ENCODE measurements at places on chromosomes 12 and 14. TPM values are rescaled to one million over a fixed set of nuclear protein-coding genes. Genes with fewer than 3 reads are reported as not detected.

- no peak for DNase-seq
Measured at GRCh38 chr14:71130491-71131179, 223.4 kb downstream of the PCNX1 start.

- DNase-seq = peak; percentile 50
Measured at GRCh38 chr12:24931666-24932405, 17.1 kb downstream of the BCAT1 start.

EFS gene
- 4.4 TPM for total RNA-seq

TMEM179 gene
- 1.7 TPM for total RNA-seq

FAM186B gene
- not detected for total RNA-seq

IL26 gene
- total RNA-seq = not detected

Measured in Peyer's patch (tissue), 4 donors.